ENCODE measurements at places on chromosomes 12 and 14.

GRCh38 chr12:103011974-103012763 lies 54.7 kb downstream of the ASCL1 start:
- no peak for DNase-seq

GRCh38 chr12:93387780-93388179 lies 10.1 kb downstream of the NUDT4 start:
- DNase-seq: no peak

- no peak for DNase-seq
Observed at GRCh38 chr14:104883681-104884361, 18.8 kb downstream of the CEP170B start.

DNA sequence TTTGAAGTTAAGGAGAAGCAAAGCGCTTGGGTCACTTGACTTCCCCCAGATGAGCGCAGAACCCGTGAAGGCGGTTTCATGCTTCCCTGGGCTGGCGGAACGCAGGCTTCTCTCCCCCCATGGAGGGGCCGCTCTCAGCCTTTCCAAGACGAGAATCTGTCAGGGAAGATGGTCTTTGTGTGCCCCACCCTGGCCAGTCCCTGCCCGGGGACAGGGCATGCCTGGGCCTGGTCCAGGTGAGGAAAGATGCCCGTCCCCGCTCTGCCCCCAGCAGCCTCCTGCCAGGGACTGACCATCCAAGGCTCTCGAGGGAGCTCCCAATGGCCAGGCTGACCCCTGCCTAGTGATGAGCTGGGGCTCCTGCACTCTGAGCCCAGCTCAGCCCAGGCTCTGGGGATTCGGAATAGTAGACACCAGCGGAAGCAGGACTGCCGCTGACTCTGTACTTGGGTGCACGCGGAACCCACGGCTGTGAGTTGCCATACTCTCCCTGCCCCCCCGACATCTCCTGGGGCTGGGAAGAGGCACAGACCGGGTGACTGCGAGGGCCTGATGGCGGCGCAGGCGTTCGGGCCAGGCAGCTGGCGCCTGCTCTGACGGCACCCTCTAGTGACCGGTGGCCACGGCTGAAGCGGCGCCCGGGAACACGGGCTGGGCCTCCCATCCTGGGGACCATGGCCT lies 142.2 kb upstream of the FKBP4 start:
- DNase-seq: peak; percentile 49

- DNase-seq: peak; percentile 67
Observed at GRCh38 chr12:123973552-123974341, 732 bp downstream of the ZNF664 start.

DNA sequence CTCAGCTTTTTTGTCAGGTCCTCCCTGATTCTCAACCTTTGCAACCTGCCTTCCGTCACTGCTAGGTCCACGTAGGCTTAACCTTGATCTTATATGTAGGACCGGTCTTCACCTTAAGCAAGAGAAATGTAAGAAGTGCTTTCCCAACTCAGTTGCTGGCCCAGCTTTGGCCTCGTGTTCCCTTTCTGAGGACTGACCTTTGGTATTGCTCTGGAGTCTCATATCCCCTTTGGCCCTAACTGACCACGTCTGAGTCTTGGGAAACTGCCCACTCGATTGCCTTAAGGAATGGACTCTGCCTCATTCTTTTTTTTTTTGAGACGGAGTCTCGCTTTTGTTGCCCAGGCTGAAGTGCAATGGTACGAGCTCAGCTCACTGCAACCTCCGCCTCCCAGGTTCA lies 8.0 kb downstream of the ACOT6 start:
- DNase-seq: no peak

GRCh38 chr14:32457213-32457920 lies 128.3 kb downstream of the AKAP6 start:
- no peak for DNase-seq

- no peak for DNase-seq
Observed at GRCh38 chr12:55673638-55674037, 34.1 kb downstream of the ITGA7 start.

DNA sequence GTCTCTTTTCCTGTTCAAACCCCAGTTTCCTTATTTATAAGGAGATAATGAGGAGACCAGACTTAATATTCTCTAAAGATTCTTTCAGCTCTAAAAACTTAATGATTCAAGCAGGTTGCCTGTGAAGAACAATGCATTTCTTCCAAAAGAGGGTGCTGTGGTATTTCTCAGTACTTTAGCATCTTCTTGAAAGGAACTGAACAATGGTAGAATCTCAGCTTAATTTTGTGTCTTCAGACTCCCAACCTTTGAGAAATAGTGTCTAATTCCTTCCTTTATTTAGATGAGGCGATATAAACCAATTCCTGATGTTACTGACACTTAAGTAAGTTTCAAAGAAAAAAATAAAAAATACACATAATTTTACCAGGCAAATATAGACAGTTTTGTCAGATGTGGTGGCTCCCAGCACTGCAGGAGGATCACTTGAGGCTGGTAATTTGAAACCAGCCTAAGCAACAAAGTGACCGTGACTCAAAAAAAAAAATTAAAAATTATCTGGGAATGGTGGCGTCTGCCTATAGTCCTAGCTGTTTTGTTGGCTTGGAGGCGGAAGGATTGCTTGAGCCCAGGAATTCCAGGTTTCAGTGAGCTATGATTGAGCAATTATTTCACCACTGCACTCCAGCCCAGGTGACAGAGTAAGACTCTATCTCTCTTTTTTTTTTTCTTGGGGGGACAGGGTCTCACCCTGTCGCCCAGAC lies 76.9 kb upstream of the PSMA6 start:
- no peak for DNase-seq

- DNase-seq: no peak
Observed at GRCh38 chr12:128745772-128746689, 77.7 kb downstream of the SLC15A4 start.

DNA sequence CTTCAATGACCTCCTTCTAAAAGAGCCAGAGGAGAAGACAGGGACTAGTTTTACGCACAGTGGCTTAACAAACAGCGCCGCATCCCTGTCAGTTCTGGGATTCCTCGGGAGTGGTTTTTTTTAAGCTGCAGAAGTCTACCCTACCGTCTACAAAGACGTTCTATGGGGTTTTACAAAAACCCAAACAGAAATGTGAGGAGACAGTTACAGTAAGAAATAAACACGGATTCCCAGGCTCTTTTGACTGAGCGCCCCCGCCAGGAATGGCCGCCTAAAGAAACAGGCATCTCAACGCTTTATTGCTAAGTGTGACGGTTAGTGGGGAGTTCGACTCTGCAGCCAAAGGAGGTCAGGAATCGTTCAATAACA lies 484 bp downstream of the ALKBH1 start:
- no peak for DNase-seq

DNA sequence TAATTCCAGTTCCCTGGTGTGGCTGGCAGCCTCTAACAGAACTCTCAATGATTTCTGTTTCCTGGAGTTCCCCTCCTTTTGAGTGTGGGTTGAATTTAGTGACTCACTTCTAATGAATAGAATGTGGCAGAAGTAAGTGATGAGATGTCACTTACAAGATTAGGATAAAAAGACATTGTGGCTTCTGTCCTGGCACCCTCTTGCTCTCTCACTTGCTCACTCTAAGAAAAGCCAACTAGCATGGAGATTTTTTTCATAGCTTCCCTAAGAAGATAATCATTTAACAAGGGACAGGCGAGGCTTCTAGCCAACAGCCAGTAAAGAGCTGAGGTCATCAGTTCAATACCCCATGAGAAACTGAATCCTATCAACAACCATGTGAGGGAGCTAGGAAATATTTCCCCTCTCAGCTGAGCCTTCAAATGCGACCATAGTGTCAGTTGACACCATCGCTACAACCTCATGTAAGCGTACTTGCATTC lies 156.7 kb downstream of the TMTC3 start:
- no peak for DNase-seq

GRCh38 chr14:79584679-79585078 lies 626.6 kb downstream of the DIO2 start:
- no peak for DNase-seq

DNA sequence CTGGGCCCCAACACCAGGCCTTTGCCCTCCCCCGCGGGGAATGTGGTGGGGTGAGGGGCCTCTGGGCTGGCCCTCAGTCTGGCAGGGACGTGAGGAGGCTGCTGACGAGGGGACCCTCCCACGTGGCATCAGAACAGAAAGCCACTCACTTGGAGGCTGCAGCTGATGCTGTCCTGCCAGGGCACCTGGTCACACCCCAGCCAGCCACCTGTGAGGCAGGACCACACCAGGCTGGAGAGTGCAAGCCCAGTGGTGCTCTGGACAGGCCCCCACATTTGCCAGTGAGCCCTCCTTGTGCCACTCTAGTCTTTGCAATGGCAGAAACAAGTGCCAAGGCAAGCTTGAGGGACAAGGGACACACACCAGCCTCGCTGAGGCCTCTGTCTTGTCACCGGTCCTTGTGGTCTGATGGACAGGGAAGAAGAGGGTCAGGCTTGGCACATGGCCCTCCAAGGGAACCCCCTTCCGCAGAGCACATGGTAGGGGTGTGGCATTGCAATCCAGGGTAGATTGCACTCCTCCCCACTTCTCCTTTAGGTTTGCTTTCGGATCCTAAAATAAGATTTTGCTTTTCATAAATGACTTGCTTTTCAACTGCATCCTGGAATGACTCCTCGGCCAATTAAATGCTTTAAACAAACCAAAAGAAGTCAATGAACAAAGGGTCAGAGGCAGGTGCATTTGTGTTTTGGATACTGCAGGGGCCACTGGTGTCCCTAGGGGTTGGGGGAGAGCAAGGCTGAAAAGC lies 53.7 kb downstream of the CCDC88C start:
- DNase-seq: no peak

- no peak for DNase-seq
Observed at GRCh38 chr12:84842406-84843013, 70.1 kb downstream of the SLC6A15 start.

- no peak for DNase-seq
Observed at GRCh38 chr12:75698052-75698451, 186.6 kb upstream of the KRR1 start.

- no peak for DNase-seq
Observed at GRCh38 chr12:105993766-105994555, 144.8 kb downstream of the NUAK1 start.

- DNase-seq: no peak
Observed at GRCh38 chr12:49230176-49230804, 34.6 kb upstream of the TUBA1C start.

GRCh38 chr14:97977651-97978261 lies 1180.6 kb downstream of the VRK1 start:
- DNase-seq: peak; percentile 15

DNA sequence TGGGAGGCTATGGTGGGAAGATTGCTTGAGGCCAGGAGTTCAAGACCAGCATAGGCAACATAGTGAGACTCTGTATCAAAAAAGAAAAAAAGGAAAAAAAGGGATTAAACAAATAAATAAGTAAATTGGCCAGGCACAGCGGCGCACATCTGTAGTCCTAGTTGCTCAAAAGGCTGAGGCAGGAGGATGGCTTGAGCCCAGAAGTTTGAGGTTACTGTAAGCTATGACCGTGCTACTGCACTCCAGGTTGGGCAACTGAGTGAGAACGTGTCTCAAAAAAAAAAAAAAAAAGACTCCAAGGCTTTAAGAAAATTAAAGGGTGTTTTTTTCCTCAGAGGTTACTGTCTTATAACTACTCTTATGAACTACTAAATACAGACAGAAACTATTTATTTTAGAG lies 11.7 kb downstream of the BEST3 start:
- DNase-seq: no peak

DNA sequence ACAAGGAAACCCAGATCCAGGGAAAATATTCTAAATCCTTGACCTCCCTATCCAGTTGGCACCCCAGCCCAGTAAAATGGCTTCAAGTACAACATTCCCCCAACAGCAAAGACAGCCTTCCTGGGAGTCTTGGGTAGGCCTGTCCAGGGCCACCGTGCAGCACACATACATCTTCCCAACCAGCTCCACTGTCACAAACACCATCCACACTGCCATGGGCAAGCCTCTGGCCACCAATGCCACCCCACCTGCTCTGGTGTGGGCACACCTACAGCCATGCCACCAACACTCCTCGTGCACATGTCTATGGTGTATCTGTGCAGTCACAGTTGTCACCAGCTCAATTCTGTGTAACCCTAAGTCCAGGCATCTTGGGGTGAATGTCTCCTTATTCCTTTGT lies 193.2 kb downstream of the DAD1 start:
- DNase-seq: no peak

DNA sequence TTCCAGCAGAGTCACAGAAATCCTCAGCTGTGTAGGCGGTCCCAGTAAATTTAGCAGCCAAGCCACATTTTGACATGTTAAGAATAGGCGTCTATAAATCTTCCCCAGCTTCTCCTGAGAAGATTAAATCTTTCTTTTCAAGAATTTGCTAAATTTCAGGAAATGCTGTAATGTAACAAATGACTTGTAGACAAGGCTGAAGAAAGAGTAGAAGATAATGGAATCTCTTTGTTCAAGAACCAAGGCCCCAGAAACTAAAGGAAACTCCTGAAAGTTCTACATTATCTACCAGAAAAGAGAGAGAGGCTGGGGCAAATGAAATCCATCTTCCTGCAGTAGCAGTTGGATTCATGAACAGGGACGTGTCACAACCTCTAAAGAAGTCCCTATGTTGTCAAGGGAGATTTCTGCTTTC lies 760.3 kb downstream of the NOVA1 start:
- DNase-seq: no peak

DNA sequence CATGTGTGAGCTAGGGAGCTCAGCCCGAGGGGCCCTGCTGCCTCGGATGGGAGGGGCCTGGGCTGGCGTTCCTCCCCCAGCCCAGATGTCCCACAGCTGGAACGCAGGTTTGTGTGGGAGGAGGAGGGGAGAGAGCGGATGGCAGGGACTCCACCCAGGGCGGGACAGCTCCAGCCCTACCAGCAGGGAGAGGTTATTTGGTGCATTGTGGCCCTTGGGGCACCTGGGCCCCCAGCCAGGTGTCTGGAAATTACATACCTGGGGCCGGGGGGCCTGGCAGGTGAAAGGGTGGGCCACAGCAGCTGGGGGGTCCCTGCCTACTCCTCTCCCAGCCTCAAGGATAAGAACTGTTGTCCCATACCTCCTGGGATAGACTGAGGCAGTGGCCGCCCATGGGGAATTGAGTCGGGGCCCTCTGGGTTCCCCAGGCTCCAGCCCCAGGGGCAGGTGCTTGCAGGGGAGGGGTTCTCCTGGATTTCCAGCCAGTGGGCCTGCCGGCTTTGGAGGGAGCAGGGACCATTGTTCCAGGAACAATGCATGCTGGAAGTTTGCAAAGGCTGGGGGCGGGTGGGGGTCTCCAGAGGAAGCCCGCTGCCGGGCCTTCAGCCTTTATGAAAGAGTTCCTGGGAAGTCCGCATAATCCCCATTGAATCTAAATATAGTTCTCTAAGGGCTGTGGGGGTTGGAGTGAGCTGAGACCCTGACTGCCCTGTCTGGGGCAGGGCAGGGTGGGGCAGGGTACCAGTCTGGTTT lies 1.2 kb downstream of the KIF26A start:
- peak; percentile 55 for DNase-seq

GRCh38 chr12:20155374-20155773 lies 213.0 kb upstream of the PDE3A start:
- no peak for DNase-seq

Data from ascending aorta (tissue), 2 donors.